ENCODE measurements at places on chromosomes 16 and 17. TPM values are rescaled to one million over a fixed set of nuclear protein-coding genes. Genes with fewer than 3 reads are reported as not detected.
A peak's percentile ranks its signal among the peaks of the same experiment; 100 is the strongest.

DNA sequence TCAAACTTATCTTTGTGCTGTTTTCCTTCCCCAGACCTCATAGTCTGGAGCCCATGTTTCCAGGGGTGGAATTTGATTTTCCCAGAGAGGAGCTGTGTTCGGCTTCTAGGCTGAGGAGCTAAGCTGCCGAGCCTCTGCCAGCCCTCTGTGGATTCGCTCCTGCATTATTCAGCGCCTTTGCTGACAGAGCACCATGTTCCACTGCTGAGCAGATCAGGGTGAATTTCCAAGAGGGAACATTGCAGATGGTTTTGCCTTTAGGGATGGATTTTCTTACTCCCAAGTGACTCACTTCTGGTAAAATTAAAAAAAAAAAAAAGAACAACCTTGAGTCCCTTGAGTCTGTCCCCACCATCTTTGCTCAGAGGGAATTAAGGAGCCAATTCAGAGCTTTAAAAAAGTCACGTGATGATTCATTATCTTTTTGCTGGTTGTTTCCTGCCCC, 229.5 kb downstream of the PRKCA start:
- no peak overlapping the region for H3K27ac ChIP-seq
- DNase-seq = peak; percentile 38
- H3K36me3 ChIP-seq = no peaks in the 10 kb centered on the region
- no peaks in the 10 kb centered on the region for H3K4me1 ChIP-seq

- no peaks in the 10 kb centered on the region for H3K27me3 ChIP-seq
- peak; percentile 28 for DNase-seq
- H3K27ac ChIP-seq = no peak overlapping the region
- H3K4me3 ChIP-seq = no peak overlapping the region
Observed at GRCh38 chr16:88713568-88714419, 7.5 kb downstream of the CTU2 start.

DNA sequence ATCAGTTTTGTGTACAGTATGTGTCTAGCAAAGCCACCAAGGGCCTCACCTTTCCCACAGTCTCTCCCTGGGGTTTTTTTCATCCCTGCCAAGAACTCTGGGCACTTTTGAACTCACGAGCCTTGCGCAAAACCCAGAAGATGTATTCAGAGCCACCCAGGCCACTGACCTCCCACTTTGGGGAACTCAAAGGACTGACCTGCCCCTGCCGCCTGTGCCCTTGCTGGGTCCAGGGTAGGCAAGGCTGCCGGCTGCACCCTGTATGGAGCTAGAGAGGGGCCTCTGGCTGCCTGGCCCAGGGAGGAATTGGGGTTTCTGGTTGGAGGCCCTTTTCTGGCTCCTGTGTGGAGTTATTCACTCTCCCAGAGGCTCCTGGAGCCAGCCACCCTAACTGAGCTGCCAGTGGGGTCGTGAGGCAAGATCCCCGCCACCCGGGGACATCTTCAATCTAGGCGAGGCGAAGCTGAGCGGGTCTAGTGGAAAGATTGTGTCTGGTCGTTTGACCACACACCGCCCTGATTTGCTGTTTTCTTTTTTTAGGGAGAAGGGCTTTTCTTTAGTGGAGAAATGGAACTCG, 1.9 kb downstream of the CDK5R1 start:
- H3K4me3 ChIP-seq = no peak overlapping the region
- no peaks in the 10 kb centered on the region for H3K36me3 ChIP-seq

DNA sequence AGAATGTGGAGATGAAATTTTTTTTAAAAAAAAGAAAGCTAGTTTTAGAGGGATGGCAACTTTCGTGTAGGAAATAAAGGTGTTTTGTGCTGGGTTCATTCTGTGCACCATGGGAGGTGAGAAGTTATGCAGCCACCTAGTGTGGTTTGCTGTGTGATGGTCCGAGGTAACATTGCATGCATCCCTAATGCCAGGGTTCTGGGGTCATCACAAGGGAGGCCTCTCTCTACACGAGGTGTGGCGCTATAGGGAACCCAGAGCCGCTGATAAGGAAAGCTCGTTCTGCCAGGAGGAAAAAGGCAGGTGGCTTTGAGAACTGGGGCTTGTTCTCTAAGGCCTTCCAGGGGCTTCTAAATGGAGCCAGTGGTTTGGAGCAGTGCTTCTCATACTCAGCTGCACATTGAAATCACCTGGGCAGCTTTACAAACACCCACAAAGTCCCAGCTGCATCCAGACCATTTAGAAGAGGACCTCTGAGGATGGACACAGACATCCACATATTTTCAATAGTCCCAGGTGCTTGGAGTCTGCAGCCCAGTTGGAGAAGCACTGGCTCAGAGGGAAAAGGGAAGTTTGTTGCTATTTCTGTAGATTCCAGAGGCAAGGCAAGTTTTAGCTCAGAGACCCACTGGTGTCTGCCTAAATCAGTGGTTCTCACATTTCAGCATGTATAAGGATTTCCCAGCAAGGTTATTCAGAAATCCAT, 43.5 kb downstream of the VPS35L start:
- no peaks in the 10 kb centered on the region for H3K4me1 ChIP-seq
- DNase-seq = no peak
- H3K36me3 ChIP-seq = peaks cover 2% of the 10 kb centered on the region
- H3K27ac ChIP-seq = no peak overlapping the region

DNA sequence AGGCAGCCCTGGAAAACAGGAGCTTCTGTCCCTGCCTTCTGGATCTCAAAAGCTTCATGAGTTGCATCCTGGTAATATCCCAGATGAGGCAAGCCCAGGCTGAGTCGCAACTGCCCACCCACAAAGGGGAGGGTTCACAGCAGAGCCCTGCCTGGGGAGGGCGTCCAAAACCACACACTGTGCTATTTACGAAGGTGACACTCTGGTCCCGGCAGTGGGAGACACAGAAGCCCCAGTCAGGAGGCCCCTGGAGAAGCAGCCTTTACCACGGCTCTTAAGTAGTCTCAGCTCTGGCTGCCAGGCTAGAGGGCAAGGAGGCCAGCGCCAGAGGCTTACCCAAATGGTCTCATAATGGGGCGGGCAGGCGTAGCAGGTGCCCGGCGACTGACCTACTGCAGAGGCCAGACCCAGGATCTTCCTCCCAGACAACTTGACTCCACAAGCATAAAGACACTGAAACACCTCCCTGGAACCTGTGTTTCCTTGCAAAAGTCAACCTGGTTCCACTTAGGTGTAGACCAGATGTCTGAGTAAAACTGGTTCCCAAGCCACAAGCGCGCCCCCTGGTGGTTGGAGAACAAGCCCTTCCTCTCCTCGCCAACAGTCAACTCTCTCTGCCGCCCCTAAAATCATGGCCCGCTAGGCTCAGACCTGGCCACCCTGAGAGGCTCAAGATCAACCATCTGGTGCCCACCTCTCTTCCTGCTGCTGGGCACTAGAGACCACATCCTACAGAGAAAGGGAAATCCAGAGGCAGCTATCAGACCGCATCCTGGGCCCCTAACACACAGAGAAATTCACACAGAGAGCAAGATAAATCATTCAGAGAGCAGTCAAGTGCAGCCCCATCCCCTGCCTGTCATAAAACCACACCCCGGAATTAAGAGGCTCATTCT, 5.2 kb downstream of the AXIN2 start:
- no peaks in the 10 kb centered on the region for H3K36me3 ChIP-seq
- DNase-seq = peak; percentile 46
- no peak overlapping the region for H3K27ac ChIP-seq
- peaks cover 30% of the 10 kb centered on the region for H3K4me1 ChIP-seq
- peaks cover 4% of the 10 kb centered on the region for H3K27me3 ChIP-seq
- peak overlapping the region; percentile 31 for H3K4me3 ChIP-seq

DNA sequence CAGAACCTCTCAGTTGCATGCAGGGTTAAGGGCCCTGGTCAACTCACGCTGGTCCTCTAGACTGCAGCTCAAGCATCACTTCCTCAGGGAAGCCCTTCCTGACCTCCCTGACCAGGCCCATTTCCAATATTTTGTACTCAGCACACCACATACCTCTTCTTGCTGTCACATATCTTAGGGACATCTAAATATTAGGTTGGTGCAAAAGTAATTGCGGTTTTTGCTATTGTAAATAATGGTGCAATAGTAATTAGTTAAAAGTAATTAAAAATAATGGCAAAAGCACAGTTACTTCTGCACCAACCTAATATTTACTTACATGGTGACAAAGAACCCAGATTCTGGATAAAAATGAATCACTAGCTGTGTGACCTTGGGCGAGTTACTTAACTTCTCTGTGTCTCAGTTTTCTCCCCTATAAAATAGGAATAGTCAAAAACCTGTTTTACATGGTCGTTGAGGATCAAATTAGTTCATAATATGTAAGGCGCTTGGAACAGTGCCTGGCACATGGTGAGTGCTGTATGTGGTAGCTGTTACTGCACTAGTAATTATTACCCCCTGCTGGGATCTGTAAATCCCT, 177.4 kb downstream of the PRKCB start:
- no peak overlapping the region for H3K27ac ChIP-seq
- DNase-seq = no peak
- no peaks in the 10 kb centered on the region for H3K36me3 ChIP-seq
- no peaks in the 10 kb centered on the region for H3K4me1 ChIP-seq

- H3K4me1 ChIP-seq = peaks cover 20% of the 10 kb centered on the region
- H3K36me3 ChIP-seq = peaks cover 22% of the 10 kb centered on the region
- peak overlapping the region; percentile 87 for H3K4me3 ChIP-seq
- no peaks in the 10 kb centered on the region for H3K27me3 ChIP-seq
Observed at GRCh38 chr17:81869221-81870130, 1.7 kb downstream of the ARHGDIA start.

- H3K4me3 ChIP-seq = no peak within 1 kb of the TSS
- no peaks in the 10 kb centered on the region for H3K4me1 ChIP-seq
- no peak for DNase-seq
- H3K27me3 ChIP-seq = no peaks in the 10 kb centered on the region
- no peaks in the 10 kb centered on the region for H3K36me3 ChIP-seq
Observed at GRCh38 chr16:89613231-89613953, at the start of gene DPEP1. Gene DPEP1, plus strand, starts transcription at chr16:89613642. Its CDS starts 16,769 bp downstream, at chr16:89630411.

Gene CES1
- 41.1 TPM for total RNA-seq

Gene CCL8
- total RNA-seq = 0.26 TPM

Gene CRHR1
- total RNA-seq = not detected

Measured in fibroblast of lung (primary cell).